ENCODE measurements at places on chromosomes 6 and 20.

DNA sequence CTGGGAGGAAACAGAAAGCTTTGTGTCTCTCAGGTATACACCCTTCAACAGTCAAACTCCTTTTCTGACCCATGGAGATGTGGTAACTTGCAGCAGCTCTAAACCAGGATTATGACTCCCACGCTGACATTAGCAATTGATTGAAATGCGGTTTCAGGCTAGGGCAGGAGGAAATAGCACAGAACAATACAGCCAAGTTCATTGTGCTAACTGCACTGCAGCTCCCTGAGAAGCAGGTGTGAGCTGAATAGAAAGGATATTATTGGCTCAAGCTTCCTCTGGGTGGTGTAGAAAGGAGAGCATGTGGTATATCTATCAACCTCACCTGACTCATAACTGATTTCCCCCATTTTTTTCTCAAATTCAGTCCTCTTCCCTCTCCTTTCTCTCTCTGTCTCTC, 612.3 kb upstream of the BTBD3 start:
- no peak for DNase-seq

DNA sequence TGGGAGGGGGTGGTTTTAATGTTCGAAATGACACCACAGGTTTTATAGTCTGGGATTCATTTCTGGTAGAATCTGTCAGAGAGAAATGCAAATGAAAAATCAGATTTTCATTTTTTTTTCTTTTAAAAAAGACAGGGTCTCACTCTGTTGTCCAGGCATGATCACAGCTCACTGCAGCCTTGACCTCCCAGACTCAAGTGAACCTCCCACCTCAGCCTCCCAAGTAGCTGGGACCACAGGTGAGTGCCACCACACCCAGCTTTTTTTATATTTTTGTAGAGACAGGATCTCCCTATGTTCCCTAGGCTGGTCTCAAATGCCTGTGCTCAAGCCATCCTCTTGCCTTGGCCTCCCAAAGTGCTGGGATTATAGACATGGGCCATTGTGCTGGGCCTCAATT, 2.4 kb upstream of the ADNP start:
- DNase-seq, result no peak

GRCh38 chr6:38118791-38119365, 299.4 kb downstream of the ZFAND3 start:
- no peak for DNase-seq

DNA sequence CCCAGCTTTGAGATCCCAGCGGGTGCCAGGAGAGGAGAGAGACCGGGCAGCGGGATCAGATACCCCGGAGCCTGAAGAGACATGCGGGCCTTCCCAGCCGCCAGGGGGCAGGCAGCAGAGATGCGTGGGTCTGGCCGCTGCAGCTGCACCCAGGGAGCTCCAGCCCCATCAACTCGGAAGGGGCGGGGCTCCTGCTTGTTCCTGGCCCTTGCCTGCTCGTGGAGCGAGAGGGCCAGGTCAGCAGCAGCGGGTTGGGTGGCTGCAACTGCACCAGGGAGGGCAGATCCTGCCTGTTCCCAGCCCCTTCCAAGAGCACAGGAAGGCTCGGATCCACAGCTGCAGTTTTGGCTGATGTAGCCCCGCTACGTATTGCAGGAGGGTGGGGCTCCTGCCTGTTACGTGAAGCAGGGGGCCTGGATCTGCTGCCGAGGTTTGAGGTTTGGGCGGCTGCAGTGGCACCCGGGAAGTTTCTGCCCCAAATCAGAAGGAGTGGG, 532.8 kb downstream of the RFPL4B start:
- no peak for DNase-seq

GRCh38 chr6:6781172-6781872, 192.8 kb downstream of the LY86 start:
- peak; percentile 19 for DNase-seq

- DNase-seq, result no peak
Observed at GRCh38 chr20:51258582-51259165, 235.8 kb upstream of the KCNG1 start.

- DNase-seq, result no peak
Observed at GRCh38 chr6:45607798-45608197, 230.1 kb upstream of the SUPT3H start.

DNA sequence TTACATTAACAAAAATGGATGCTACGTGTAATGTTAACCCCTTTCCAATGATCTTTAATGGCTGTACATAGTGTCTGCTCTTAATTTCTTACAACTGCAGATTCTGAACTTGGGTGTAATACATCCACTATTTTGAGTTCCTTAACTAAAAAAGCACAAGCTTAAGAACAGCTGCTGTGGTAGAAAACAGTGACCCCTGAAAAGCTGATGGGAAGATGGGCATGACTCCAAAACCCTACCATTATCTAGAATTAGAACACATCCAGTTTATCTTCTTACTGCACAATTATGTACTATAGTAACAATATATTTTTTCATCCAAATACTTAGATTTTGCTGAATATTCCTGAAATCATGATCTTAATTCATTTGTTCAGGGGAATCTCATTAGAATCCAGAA, 49.3 kb downstream of the LYRM4 start:
- no peak for DNase-seq

DNA sequence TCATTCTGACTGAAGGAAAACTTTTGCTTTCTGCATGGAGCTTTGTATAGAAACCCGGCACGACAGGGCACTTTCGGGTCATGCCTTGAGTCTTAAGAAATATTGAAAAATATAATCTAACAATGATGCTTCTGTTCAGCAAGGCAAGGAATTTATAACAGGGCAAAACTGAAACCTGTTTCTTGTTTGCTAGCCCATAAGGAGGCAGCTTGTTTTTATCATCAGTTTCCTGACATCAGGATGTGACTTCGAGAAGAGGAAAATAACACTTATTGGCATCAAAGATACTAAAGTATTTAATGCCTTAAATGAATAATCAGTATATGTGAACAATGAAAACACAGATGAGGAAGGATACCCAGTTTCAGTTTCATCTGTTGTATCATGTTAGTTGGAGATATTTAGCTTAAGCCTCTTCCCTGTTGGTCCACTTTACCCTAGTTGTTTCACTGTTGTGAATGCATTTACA, 146.5 kb downstream of the CDKAL1 start:
- DNase-seq, result no peak

DNA sequence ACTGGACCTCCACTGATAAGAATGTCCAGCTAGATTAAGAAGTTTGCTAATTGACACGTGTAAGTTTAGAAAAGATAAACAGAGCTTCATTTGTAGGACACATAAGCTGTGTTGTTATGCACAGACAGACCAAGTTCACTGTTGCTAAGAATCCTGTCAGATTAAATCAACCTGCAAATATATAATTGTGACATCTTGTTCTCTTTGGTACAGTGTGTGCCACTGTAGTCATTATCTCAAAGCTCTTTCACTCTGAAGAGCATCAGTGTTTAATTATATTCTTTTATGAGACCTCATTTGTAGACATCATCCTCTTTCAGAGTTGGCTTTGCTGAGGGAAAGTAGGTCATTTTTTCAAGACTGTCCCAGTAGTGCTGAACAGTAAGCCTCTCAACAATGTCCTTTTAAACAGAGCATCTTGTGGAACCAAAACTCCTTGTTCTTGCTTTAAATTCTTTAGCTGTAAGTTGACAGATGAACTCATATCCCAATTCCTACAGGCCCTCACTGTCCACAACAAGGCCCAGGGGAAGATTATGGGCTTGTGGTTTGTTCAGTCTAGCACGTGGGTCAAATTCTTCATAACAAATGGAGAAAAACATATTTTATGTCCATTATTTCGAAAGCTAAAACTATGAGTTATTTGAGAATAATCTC, 252.4 kb downstream of the HDGFL1 start:
- DNase-seq, result no peak

GRCh38 chr6:36727505-36728021, 29.9 kb downstream of the RAB44 start:
- no peak for DNase-seq

- no peak for DNase-seq
Observed at GRCh38 chr20:63574829-63575743, 1.0 kb upstream of the HELZ2 start.

GRCh38 chr20:58090161-58090560, 138.3 kb downstream of the ANKRD60 start:
- no peak for DNase-seq

GRCh38 chr20:57190536-57191264, 75.7 kb downstream of the BMP7 start:
- no peak for DNase-seq

GRCh38 chr6:145815309-145816274, 997 bp upstream of the FBXO30 start:
- DNase-seq, result peak; percentile 56

DNA sequence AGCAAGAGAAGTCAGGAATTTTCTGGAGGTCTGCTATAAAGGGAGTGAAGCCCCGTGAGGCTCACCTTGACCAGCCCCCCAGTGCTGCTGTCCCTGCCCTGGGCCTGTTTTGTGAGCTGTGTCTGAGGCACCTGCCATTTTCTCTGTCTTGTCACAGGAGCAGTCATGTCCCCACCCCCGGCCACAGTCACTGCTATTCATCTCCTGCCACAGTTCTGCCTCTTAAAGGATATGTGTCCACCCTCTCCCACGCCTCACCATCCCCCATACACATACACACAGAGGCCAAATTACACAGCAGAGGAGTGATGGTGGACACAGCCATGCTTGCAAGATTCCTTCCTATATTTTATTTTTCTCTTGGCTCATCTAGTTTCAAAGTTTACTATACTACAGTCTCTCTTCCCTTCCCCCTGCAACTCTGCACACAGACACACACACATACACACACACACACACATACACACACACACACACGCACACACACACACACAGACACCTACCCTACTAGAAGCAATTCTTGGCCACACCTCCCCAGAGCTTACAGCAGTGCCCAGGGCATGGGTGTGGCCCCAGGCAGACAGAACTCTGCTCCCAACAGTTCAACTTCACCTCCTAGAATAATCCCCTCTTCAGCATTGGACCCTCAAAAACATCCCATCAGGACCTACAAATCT, 68.7 kb upstream of the TAB2 start:
- DNase-seq, result no peak

GRCh38 chr6:165181951-165182414, 127.4 kb downstream of the C6orf118 start:
- DNase-seq, result no peak

- DNase-seq, result no peak
Observed at GRCh38 chr20:37565134-37565811, 37.6 kb upstream of the BLCAP start.
